ENCODE measurements at places on chromosomes 4 and X.

GRCh38 chr4:8688041-8688907 lies 95.7 kb downstream of the CPZ start:
- no peak for DNase-seq

DNA sequence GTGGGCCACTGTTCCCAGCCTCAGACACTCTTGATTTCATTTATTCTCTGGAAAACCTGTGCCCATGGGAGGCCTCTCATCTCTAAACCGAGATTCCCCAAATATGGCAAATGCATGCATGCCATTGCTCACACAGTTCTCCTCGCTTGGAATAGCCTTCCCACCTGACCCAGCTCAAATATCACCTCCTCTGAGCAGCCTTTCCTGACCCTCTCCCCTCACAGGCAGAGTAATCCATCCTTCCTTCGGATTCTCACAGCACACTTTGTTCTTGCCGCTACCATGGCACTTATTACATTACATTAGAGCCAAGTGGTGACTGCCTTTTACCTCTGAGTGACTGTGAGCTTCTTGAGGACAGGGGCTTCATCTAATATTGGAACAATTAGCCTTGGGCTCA lies 209.5 kb downstream of the HS6ST2 start:
- DNase-seq = no peak

DNA sequence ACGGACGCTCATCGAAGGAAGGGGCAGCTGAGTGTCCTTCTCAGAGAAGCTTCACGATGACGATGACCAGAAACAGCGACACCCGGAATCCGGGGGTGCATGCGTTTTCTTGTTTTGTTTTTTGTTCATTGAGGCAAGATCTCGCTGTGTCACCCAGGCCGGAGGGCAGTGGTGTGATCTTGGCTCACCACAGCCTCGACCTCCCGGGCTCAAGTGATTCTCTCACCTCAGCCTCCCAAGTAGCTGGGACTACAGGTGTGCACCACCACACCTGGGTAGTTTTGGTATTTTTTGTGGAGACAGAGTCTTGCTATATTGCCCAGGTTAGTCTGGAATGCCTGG lies 19.8 kb downstream of the DGKQ start:
- no peak for DNase-seq

DNA sequence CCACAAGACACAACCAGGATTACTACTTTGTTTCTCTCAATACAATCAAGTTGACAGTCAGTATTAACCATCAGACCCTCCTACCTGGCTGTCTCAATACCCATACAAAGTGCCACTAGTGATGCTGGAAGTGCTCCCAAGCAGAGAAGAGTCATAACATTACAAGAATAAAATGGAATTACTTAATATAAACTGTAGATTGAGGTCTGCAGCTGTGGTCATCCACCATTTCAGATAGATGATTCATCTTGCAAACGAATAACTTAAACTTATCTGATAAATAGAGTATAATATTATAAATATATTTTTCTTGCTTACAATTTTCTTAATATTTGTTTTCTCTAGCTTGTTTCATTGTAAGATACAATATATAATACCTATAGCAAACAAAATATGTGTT lies 1034.2 kb upstream of the PCDH10 start:
- DNase-seq = no peak

GRCh38 chrX:107467271-107467670 lies 17.8 kb downstream of the FRMPD3 start:
- no peak for DNase-seq

DNA sequence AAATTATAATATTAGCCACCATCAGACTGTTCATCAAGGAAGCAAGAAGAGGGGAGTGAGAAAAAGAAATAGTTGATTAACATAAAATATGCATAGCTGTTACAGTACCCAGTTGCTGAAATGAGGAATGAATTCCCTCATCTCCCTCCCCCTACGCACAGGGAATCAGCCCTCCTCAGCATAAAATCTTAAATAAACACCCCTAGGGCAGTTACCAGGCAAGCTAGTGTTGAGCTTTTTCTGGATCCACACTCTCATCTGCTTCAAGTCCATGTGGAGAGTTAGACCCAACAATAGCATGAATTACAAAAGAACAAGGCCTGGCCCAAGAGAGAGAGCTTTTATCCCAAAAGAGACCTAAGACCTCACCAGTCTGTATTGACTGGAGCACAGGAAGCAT lies 19.0 kb upstream of the SYTL4 start:
- no peak for DNase-seq

- DNase-seq = no peak
Measured at GRCh38 chr4:166675411-166675810, 558.9 kb downstream of the SPOCK3 start.

DNA sequence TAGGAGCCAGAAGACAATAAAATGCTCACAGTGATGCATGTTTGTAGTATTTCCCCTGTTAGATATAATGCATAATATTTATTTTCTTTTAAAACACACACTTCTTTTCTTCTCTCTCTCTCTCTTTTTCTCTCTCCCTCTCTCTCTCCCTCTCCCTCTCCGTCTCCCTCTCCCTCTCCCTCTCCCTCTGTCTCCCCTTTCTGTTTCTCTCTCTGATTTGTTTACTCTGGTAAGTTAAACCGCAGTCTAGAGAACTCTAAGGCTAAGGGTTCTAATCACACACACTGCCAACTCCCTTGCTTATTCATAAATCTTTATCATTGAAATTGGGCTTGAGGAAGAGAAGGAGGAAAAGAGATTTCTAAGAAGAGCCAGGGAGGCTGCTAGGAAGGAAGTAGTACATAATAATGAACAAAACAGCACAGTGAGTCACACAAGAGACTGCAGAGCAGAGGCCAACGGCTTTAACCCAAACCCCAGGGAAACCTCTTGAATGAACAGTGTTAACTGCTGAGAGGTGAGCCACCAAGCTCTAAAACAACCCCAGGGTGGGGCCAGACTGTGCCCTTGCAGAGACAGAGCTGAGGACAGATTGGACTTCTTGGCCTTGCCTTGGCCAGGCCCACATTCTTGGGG lies 9.1 kb upstream of the PHOX2B start:
- DNase-seq = no peak

GRCh38 chr4:98204236-98204553 lies 57.0 kb upstream of the RAP1GDS1 start:
- DNase-seq = no peak

- DNase-seq = no peak
Measured at GRCh38 chrX:131067846-131068745, 9.9 kb downstream of the ARHGAP36 start.

DNA sequence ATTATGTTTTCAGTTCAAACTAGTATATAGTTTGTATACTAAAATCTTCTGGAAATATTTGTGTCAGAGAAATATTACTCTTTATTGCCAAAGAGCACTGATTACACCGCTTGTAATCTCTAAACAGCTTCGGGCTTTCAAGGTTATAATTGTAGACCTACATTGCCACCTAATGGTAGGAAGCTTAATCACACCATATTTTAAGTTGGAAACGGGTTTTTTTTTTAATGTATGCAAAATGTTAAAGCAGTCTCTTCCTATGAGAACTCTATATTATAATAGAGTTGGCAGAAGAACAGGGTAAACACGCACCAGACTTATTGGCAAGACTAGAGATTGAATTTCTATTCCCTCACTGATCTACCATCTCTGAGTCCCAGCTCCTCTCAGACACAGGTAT lies 19.5 kb upstream of the NFXL1 start:
- peak; percentile 24 for DNase-seq

DNA sequence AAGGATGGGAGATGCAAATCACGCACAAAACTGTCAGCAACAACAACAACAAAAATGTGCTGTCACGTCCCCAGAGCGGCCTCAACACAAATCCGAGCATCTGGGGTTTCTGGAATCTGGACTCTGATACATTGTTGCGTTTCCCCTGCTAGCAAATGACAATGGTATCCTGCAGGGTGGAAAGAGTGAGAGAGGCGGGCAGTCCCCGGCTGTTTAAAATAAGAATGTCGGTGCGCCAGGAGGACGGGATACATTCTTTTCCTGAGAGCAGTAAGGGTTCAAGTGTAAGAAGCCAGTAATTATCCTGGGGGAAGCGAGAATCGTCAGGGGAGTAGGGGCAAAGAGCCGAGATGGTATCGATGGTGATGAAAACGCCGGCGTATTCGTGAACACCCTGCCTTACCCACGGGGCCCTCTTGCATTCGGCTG lies 310.2 kb downstream of the ASMT start:
- DNase-seq = no peak

DNA sequence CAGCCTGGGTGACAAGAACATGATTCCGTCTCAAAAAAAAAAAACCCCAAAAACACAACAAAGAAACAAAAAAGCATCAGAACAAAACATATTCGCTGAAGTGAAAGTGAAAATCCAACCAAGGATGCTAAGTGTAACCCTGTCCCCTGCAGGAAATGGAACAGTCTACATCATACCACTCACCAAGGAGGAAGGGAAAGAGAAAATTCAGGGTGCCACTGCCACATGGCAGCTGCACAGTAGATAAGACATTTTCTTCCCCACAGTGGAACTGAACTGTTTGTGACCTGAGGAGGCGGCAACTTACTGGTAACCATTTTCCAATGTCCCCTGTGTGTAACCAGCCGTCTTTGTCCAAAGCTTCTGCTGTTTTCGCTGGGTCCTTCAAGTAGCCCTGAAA lies 28.2 kb upstream of the CENPU start:
- no peak for DNase-seq

DNA sequence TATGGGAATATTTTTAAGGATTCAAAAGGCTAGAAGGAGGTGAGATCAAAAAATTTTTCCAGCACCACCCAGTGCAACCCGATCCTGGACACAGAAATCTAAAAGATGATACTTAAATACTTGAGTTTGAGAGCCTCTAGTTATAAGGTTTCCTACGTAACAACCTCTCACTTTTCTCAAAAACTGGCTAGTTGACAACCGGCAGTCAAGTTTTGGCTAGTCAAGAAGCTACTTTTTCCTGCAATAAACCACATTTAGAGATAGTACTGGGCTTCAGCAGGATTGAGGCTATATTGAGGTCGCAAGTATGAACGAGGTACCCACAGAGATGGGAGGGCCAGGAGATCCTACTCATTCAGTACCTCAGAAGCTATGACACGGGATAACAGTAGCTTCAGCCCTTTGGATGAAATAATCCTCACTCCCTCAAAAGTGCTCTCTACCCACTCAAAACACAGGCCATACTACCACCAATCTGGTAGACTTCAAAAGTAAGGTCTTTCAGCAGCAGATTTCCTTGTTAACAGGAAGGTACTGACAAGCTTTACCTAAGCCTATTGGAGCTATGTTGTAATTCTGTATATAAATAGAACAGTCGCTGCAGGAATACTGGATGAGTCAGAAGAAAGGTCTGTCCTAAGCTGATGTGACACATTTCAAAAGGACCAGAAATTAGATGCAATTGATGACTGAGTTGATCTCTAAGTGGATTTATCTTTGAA lies 1.5 kb upstream of the TSPAN5 start:
- DNase-seq = no peak

- DNase-seq = no peak
Measured at GRCh38 chrX:39296472-39296871, 495.2 kb downstream of the MID1IP1 start.

DNA sequence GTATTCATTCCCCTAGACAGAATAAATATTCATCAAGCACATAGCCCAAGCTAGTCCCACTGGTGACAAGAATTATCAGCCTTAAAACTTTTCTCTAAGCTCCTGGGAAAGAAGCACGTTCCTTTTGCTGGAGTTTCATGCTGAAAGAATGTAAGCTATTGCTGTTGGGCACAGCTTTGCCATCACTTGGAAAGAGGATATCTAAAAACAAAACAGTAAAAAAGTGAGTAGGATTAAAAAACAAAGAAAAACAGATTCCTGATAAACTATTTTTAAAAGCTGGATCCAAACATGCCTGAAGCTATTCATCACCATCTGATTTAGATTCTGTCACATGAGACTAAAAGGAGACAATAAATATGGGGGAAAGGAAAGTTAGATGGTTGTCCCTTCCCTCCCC lies 176.8 kb downstream of the SCFD2 start:
- no peak for DNase-seq

DNA sequence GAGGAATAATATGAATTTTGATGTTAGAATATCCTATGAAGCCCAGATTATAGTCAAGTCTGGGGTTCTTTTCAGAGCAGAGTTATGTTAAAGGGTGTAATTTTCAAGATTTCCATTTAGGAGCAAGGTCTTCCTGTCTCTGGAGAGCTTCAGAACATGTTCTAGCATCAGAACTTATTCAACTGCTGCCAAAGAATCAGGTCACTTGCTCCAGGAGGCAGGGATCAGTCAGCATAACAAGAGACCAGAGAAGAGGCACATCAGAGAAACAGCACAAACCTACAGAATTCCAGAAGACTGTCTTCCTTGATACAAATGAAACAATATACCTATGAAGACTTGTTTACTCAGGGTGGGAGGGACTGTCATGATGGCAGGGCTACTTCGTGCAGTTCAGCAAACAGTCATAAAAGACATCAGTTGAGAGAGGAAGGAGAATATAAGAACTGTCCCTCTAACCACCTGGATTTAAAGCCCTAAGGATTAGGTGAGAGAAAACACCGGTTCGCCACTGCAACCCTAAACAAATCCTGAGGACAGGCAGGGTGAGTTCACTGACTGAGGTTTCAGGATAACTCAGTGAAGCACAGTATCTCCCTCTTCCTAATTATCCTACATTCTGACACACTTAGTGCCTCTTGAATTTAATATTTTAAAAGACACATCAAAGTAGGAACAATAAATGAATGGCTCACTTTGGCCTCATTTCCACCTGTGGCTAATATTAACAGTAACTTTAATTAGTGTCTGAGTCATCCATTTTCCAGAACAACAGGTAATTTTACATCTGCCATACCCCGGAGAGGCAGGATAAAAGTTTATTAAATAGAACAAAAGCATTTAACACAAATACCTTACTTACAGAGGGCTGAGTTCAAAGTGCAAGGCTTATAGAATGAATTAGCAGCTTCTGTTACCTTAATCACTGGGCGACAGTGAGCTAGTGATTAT lies 93.0 kb downstream of the HDAC8 start:
- no peak for DNase-seq

DNA sequence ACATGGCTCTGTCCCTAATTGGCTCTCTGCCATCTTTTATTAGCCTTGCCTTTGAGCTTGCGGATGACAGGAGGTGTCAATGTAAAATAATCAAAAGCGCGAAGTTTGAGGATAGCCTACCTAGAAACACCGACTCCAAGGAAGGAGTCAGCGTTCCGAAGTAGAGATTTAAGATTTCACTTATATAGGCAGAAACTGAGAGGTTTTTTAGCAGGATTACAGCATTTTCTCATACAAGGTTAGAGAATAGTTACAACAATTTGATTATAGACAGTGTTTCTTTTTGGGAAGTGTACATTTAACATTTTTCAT lies 499 bp upstream of the NFXL1 start:
- no peak for DNase-seq

GRCh38 chr4:3710451-3711182 lies 55.6 kb upstream of the ADRA2C start:
- no peak for DNase-seq

GRCh38 chrX:123588723-123589122 lies 144.1 kb downstream of the THOC2 start:
- DNase-seq = no peak

GRCh38 chr4:107799669-107800450 lies 24.9 kb upstream of the SGMS2 start:
- no peak for DNase-seq
